ENCODE measurements at places on chromosomes 1 and 21.

DNA sequence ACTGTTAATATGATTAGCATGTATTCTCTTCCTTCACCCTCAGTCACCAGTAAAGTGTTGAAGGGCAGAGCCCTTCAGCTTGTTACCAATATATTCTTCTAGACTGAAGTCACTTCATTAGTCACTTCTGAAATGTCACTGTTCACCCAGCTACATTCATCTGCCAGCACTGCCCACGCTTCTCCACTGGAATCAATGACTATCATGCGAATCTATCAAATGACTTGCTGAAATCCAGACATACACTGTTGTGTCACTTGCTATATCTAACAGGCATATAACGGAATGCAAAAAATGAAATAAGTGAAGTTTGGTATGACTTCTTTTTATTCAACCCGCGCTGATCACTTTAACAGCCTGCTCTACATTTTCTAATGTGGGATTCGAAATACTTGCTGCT, 16.1 kb downstream of the FH start:
- no peak for DNase-seq

GRCh38 chr1:69388044-69388443, 179.7 kb upstream of the LRRC7 start:
- DNase-seq, result no peak

DNA sequence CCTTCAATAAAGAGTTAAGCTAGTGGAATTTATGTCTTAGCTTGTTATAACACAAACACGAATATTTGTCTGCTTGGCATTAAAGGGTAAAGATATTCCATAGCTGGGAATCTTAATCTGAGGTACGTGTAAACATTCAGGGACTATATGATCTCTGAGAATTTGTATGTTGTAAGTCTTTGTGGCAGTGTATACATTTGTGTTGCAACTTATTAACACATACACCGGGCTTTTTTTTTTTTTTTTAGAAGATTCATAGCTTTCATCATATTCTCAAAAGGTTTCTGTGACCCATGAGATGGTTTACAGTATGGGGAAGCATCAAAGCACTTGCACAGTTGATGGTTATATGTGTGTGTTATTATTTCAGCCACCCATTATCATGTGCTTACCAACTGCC, 3.0 kb downstream of the GGPS1 start:
- DNase-seq, result no peak

DNA sequence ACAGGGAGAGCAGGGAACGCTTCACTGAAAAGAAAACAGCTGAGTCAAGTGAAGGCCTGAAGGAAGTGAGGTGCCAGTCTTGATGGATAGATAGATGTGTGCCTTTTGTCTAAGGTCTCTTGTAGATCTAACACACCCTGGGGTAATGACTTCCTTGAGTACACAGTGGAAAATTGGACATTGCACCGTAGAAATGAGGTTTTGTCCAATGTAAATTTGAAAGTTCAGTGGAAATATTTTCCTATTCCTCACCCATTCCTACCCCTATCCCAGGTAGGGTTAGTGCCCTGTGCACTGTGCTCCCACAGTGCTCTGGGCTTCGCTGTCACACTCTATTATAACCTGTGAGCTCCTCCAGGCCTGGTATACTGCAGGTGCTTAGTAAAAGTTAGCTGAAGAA, 24.3 kb downstream of the ZMYND12 start:
- DNase-seq, result no peak

DNA sequence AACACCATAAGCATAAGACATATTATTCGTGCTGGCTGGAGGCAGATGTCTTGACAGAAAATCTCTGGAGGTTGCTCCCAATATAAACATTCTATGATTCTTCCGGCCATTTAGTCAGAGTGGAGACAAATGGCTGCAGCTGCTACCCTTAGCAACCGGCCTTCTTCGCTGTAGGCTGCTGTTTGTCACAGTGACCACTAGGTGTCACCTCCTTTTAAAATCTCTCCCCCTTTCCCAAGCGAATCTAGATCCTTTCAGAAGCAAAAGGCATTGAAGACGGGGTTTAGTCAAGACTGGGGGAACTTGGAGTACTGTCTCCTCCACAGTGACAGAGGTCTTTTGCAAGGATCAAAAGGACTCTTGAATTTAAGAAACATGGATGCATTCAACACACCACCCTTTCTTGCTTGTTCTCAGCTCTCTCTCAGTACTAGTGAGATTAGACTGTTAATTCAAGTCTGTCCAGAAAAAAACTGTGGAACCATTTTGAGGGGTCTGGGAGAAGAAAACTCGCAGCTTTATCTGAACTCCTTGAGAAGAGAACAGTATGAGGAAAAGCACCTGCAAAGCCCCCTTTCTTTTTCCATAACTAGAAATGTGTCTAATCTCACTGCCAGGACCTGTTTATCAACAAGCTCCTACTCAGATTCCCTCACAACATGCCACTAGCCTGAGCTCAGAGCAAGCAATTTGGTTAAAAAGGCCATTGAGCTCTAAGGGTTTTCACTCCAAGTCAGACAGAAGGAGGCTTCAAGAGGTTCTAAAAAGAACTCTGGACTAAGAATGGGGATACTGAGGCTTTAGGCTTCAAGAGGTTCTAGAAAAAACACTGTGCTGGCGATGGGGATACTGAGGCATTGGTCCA, 408.3 kb upstream of the PLXNA2 start:
- peak; percentile 23 for DNase-seq

- no peak for DNase-seq
These were observed 89.8 kb downstream of the DHRS3 start for GRCh38 chr1:12528021-12528852.

GRCh38 chr1:23376890-23377811, 7.5 kb upstream of the ZNF436 start:
- DNase-seq, result no peak

- DNase-seq, result no peak
These were observed 4.2 kb upstream of the GPN2 start for GRCh38 chr1:26894263-26894662.

DNA sequence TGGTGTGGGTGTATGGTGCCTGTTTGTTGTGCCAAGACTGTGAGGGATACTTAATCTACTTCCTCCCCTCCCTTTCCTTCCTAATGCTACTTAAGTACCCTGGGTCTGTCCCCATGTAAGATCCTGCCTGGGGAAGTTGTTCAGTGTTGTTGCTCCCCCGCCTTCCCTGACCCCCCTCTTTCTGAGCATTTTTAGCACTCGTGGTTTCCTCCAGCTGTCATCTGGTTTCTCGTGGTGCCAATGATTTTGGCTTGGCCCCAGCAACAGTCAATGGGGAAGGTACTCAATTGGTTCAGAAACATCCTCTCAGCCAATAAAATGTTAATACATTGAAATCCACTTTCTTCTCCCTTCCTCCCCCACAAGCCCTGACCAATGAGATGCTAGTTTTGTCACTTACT, 8.0 kb upstream of the B4GALT3 start:
- peak; percentile 72 for DNase-seq

GRCh38 chr1:212668477-212668876, 31.2 kb downstream of the BATF3 start:
- DNase-seq, result no peak

- DNase-seq, result no peak
These were observed 6.4 kb upstream of the LRP8 start for GRCh38 chr1:53334312-53334711.

DNA sequence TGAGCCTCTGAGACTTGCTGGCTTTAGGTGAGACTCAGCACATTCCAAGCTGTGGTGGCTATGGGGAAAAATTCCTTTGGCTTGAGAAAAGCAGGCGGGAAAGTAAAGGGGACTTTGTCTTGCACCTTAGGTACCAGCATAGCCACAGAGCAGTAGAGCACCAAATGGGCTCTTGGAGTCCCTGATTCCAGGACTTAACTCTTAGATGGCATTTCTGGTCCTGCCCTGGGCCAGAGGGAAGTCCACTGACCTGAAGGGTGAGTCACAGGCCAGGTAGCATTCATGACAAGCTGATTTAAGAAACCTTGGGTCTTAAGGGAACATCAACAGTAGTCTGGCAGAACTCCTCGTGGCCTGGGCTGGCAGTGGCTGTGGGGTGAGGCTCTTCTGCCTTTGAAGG, 344.7 kb downstream of the DUSP10 start:
- no peak for DNase-seq

DNA sequence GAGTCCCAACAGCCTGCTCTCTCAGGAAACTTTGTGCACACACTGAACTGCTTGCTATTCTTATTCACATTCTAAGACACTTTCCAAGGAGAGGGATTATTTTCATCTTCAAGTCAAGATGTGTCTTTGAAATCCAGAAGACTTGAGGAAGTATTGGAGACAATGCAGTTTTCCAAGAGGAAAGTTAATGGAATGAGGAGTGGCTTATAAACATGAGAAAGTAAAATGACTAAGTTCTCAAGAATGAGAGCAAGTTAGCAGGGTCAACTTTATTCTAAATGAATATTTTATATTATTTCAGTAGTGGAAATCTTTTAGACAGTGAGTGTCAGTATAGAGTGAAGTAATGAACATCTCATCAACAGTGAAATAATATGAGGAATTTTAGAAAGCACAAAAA, 1239.3 kb downstream of the MRPL39 start:
- DNase-seq, result no peak

DNA sequence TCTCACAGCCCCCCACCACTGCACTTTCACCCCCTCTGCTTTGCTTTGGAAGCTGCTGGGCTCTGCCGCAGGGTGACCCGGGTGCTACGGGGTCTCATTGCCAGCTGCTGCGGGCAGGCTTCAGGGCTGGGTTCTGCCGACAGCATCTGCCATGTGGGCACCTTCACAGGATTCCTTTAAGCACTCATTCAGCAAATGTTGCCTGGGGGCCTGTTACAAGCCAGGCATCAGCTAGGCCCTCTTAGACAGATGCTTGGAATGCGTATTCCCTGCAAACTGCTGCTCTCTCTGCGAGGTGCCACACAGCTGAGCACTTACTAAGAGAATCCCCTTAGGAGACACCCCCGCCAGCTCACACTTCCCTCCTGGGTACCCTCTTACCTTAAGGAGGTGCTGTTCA, 29.2 kb downstream of the COL16A1 start:
- DNase-seq, result no peak

DNA sequence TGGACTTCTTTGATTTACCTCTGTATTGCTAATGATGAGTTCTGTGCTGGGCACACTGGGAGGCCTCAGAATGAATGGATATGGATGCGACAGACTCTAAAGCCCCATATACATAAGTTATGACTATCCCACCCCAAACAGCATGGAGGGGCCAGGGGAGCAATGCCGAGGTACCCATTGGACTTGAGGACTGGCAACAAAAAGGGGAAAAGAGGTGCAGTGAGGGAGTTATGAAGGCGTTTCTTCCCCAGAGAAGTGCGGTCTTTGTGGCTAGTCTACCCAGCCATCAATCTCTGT, 15.2 kb upstream of the CDCA8 start:
- DNase-seq, result no peak

GRCh38 chr1:240630409-240630808, 18.5 kb upstream of the GREM2 start:
- DNase-seq, result no peak

DNA sequence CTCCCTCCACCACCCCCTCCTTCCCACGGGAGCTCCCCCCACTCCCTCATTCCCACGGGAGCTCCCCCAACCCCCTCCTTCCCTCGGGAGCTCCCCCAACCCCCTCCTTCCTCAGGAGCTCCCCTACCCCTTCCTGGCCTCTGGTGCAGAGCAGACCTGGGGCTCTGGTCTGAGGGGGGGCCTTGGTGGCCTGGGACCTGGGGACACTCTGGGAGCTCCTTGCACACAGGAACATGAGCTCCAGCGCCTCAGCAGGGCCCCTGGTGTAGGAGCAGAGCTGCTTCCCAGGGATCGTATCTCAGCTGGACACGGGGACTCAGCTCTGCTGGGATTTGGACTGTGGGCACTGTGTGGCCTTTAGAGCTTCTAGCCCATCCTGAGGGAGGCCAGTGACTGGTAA, 19.7 kb upstream of the PRSS38 start:
- DNase-seq, result no peak

- DNase-seq, result no peak
These were observed 1618.6 kb upstream of the PRMT6 start for GRCh38 chr1:105437847-105438246.

GRCh38 chr1:30345491-30346130, 377.8 kb downstream of the MATN1 start:
- DNase-seq, result no peak

DNA sequence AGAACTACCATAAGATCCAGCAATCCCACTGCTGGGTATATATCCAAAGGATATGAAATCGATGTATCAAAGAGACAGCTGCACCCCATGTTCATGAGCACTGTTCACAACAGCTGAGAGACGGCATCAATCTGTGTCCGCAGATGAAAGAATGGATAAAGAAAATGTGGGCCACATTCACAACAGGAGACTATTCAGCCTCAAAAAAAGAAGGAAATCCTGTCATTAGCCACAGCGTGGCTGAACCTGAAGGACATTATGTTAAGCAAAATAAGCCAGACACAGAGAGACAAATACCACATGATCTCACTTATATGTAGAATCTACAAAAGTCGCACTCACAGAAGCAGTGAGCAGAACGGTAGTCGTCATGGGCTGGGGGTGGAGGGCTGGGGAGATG, 99.2 kb upstream of the IFFO2 start:
- no peak for DNase-seq

- no peak for DNase-seq
These were observed 22.7 kb upstream of the DYNLT5 start for GRCh38 chr1:66729523-66729922.

Measured in activated T-cell treated with anti-CD3 and anti-CD28 coated beads, Interleukin-2, amount 50 U/mL, for 48 hours (primary cell).